Foreskin fibroblast (primary cell): ENCODE measurements at places on chromosomes 7 and 10.

DNA sequence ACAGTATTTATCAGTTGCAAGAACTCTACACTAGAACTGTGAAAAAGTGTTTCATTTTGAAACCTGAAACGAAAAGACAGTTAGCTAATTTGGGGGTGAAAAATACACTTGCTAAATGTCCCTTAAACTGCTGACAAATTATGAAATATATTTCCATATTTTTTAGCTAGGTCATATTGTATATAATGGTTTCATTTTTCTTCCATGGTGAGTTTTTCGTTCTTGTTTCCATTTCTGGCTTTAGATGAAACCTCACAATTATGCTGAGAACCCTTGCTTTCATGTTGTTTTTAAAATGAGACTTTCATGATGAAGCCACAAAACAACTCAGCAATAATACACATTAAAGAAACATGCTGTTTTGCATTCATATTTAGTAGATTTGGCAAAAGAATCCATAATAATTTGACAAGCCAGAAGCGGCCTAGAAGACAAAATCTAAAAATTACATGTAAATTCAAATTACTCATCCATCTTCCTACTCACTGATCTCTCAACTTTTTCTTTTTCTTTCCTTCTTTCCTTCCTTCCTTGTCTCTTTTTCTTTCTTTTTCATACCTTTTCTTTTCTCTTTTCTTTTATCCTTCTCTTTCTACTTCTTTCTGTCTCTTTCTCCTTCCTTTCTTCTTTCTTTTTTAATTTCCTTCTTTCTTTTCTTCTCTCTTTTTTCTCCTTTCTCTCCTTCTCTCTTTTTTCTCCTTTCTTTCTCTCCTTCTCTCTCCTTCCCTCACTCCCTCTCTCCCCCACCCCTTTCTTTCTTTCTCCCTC, 46.5 kb upstream of the ITGB8 start:
- no peak for DNase-seq

- no peak for DNase-seq
These were observed 654.6 kb downstream of the SH2D4B start for GRCh38 chr10:81192221-81192788.

- no peak for DNase-seq
These were observed 8.8 kb downstream of the CHST3 start for GRCh38 chr10:71972746-71973695.

DNA sequence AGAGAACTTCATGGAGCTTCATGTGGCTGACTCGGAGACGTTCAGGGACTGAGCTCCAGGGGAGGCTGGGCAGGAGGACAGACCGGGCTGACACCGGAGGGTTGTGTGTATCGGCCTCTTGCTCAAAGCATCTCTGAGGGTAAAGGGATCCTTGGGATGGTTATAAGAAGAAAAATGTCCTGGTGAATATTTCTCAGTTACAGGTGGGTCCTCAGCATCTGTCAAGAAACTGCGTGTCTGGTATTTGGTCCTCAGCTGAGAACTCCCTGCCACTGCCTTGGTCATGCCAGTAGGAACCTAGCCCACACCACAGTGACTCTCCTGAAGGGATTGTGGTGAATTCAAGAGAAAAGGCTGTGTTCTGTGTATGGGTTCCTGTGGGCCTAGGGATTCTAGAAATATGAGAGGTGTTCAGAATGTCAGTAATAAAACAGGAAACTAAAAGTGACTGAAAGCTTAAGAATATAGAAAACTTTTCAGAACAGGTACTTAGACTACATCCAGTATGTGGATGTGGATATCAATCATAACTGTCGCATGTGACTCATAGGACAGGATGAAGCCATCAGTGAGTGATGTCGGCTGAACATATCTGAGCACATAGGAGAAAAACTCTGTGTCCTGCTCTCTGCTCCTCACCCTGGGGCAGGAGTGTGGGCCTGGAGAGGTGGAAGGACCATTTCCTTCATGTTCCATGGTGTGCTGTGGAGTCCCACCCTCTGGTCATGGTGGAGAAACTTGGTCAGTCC, 28.4 kb downstream of the MBL2 start:
- no peak for DNase-seq

DNA sequence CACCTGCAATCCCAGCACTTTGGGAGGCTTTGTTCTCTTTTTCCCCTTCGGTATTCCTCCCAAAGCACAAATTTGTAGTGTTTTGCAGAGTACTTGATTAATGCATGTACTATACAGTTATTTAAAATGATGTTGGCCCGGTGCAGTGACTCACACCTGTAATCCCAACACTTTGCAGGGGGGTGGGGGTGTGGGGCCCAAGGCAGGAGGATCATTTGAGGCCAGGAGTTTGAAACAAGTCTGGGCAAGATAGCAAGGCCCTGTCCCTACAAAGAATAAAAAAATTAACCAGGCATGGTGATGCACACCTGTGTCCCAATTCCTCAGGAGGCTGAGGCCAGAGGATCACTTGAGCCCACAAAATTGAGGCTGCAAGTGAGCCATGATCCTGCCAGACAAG, 26.8 kb upstream of the FOXK1 start:
- no peak for DNase-seq

DNA sequence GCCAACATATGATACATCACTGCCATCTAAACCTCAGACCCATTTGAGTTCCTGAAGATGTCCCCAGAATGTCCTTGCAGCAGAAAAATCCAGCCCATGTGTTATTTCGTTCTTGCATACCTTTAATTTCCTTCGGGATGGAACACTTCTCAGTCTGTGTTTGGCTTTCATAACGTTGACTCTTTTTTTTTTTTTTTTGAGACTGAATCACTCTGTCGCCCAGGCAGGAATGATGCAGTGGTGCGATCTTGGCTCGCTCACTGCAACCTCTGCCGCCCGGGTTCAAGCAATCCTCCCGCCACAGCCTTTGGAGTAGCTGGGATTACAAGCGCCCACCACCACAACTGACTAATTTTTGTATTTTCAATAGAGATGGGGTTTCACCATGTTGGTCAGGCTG, 148.8 kb upstream of the TNRC18 start:
- DNase-seq = no peak

GRCh38 chr10:129023082-129023481, 444.0 kb upstream of the MGMT start:
- DNase-seq = no peak

- DNase-seq = no peak
These were observed 409.5 kb downstream of the SUGCT start for GRCh38 chr7:40544221-40544723.

GRCh38 chr10:93074147-93074596, 479 bp downstream of the CYP26A1 start:
- DNase-seq = peak; percentile 15

- no peak for DNase-seq
These were observed 13.0 kb downstream of the ANTXRL start for GRCh38 chr10:46299536-46300369.

DNA sequence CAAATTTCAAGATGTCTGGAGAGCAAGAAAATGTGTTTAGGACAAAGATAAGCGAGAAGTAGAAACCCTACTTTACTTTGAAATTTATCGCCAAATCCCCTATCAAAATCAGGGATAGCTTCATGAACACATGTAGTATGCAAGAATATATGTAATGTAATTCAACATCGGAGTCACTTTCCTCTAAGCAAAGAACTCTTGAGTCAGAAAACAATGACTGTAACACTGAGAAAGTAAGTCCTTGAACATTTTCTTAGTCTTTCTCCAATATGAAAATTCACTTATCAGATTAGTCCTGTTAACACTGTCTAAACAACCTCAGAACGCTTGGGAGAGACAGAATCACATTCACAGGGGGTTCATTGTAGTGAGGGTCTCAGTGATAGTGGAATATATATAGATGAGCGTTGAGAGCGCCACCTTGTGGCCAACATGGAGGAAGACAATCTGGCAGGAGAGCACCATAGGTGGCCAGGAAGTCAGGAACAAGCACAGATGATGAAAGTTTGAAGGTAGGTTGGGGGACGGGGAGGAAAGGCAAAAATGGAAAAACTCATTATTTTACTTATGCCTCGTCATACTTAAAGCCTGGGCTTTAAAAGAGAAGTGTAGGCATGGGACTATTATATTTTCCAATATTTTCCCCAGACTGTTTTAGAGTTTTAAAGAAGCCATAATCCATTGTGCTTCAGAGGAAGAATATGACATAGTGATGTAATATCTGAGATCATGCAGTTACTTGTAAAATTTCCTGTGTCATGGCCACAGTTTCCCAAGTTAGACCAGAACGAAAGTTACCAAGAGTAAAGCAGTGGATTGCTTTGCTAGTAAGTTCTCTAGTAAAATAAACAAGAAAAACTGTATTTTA, 115.5 kb upstream of the GNAI1 start:
- peak; percentile 29 for DNase-seq

DNA sequence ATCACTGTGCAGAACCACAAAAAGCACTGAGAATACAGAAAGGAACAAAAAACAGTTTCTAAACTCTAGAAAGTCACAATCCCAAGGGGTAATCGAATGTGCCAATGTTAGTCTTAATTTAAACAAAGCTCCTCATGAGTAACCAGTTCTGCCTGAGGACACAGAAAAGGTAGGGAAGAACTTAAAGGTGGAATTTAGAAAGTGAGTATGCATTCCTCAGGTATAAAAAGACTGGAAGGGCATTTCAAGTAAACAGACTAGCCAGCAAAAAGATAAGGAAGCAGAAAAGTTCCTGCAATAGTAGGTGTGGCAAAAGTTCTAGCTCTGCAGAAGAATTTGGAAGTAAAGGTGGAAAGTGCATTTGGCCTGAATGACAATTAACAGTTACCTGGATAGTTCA, 84.6 kb upstream of the DLX6 start:
- DNase-seq = no peak

- DNase-seq = no peak
These were observed 102.7 kb downstream of the GPR37 start for GRCh38 chr7:124662937-124663336.

DNA sequence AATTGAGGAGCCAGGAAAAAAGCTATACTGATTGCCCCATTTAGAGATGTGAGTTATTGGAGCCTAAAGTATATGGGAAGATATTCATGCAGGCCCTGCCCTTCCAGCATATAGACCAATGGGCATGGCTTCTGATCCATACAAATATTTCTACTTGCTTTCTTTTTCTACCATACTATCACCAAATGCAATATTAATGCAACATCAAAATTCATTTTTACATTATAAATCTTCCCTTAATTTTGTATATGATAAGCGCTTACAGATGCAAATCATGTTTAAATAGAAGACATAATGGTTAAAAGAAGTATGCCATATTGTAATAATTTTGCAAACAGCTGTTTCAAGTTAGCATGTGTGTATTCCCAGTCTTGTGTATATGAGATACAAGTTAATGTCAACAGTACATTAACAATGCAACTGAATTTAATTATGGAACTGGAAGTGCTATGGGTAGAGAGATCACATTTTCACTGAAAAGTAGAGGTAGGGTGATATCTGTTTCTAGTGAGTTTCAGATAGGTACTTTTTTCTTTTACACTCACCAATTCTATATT, 24.6 kb upstream of the WNT16 start:
- peak; percentile 43 for DNase-seq

- no peak for DNase-seq
These were observed 14.9 kb downstream of the GLI3 start for GRCh38 chr7:42222125-42222524.

DNA sequence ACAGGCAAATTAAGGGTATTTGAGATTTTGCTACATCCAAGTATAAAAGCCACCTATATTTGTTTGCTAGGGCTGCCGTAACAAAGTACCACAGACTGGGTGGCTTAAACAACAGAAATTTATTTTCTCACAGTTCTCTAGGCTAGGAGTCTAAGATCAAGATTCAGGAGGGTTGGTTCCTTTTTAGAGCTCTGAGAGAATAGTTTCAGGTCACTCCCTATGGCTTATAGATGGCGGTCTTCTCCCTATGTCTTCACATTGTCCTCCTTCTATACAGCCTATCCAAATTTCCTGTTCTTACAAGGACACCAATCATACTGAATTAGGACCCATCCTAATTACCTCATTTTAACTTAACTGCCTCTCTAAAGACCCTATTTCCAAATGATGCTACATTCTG, 11.2 kb downstream of the HYCC1 start:
- no peak for DNase-seq

DNA sequence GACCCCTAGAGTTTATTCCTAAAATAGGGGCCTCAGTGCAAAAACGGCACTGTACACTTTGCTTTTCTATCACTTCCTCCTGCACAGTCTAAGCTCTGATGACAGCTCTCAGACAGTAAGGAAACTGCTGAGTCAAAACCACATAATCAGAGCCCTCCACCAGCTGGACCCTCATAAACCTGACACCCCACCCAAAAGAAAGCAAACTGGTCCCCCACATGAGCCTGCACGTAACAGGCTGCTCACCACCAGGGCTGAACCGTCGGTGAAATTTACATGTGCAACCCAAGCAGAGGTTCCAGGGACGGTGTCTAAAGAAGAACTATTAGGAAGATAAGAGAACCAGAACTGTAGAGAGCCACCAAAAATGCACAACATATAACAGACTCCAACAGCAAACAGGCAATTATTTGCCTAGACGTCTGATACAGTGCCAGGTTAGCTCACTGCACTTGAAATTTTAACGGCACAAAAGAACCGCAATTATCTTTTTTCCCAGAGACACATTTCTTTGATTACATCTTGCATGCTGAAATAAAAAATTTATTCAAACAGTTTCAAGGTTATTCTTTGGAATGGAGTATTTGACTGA, 19.6 kb downstream of the SGMS1 start:
- DNase-seq = no peak

DNA sequence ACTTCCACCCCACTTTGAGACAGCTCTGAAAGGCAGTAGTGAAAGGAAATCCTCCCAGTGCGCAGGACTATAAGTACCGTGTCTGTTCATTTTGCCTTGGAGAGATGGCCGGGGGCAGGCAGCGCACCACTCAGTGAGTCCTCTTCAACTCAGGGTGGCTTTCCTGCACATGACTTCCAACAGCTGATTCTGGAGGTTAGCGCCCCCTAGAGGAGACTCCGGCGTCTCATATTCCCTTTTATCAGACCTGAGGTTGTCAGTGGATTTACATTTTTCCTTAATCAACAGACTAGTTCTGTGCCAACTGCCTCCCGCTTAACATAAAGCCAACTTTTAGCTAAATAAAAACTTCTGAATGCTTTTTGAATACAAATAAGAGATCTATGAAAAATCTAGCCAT, 101.0 kb downstream of the HERPUD2 start:
- DNase-seq = no peak

DNA sequence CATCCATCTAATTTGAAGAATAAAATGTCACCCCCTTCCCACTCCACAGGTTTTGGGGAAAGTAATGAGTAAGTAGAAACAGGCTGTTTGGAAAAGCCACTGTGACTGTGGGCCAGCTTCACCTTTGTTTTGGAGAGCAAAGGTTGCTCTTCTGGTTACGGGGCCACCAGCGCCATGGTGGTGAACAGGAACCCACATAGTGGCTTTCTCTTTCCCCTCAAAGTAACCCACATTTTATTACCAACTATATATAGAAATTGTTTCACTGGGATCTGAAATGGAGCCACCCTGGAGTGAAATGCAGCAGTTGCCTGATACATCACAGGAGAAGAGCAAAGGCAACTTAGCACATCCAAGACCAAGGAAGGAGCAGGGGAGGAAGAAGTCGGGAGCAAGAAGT, 112.3 kb upstream of the EFCAB10 start:
- no peak for DNase-seq

DNA sequence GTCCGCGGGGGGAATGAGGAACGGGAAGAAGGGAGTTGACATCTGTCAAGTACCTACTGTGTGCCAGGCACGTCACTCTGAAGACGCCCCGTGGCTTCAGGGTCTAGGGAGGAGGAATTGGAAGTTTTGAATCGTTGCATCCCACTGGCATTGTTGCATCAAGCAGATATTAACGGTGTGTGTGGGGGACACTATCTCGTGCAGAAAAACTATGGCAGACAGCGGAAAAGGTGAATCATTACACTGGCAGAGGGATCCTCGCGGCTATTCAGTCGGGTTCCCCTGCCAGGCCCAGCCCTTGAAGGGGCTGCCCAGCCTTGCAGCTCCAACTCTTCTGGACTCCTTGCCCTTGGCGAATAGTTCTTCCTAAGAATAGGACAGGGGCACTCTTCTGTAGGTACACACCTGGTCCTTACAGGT, 1.0 kb upstream of the KIAA1549 start:
- no peak for DNase-seq
